ENCODE measurements at places on chromosomes 16 and 17.

GRCh38 chr17:66702106-66702936, 132.6 kb upstream of the CACNG5 start:
- DNase-seq = no peak

DNA sequence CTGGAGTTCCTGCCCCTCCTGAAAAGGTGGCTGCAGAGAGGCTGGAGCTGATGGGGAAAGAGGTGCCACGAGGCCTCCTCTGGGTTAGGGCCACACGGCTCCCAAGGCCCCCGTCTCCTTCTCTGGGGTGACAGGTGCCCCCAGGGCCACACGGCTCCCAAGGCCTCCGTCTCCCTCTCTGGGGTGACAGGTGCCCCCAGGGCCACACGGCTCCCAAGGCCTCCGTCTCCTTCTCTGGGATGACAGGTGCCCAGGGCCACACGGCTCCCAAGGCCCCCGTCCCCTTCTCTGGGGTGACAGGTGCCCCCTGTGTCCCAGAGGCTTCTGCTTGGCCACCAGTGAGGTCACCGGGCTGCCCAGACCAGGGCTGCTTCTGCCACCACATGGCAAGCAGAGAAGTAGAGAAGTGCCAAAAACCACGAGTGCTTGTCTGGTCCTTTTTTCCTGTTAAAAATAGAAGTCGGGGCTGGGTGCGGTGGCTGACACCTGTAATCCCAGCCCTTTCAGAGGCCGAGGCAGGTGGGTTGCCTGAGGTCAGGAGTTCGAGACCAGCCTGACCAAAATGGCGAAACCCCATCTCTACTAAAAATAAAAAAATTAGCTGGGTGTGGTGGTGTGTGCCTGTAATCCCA, 4.1 kb downstream of the CAPN15 start:
- DNase-seq = no peak

- DNase-seq = peak; percentile 85
These were observed at the start of gene SLC2A4 for GRCh38 chr17:7281074-7281952. Gene SLC2A4, plus strand, starts transcription at chr17:7281718. Its CDS starts 217 bp downstream, at chr17:7281935.

DNA sequence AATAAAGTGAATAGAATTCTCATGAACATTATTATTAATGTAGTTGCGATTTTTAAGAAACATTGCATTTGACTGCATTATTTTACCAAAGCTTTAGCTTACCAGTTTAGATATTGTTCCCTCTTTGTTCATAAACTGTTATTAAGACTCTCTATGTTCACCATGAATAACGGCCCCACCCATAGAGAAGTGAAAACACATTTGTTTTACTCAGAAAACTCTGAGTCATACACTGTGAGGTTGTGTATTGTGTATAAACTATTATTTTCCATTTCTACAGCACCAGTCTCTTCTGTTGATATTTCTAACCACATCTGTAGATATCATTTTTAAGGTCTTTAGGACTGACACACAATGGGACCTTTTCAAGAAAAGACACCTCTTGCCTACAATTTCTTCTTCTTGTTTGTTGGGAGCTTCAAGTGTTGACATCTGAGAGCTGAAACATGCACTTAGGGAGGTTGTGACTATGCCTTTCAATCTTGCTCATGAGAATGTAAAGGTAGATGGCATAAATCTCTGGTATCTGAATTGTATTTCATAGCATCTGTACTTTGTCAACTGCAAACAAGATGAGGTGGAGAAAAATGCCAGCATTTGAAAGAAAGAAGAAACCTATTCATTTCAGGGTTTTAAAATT, 252.9 kb upstream of the CDH8 start:
- no peak for DNase-seq
